ENCODE measurements at places on chromosomes 3 and 15.

GRCh38 chr3:24128199-24129005 lies 183.3 kb downstream of the NR1D2 start:
- no peak for DNase-seq

DNA sequence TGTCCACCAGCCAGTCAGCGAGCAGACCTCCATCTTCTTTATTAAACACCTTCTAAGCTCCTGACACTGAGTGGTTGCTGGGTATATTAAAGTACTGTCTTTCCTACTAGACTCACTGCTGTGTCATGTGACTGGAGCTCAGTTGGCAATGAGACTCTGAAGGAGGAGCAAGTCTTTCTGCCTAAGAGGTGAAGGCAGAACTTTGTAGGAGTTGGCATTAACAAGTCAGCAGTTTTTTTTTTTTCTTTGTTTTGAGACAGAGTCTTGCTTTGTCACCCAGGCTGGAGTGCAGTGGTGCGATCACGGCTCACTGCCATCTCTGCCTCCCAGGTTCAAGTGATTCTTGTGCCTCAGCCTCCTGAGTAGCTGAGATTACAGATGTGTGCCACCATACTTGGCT lies 62.2 kb downstream of the ABHD5 start:
- no peak for DNase-seq

GRCh38 chr15:38954090-38954489 lies 389.5 kb upstream of the RASGRP1 start:
- no peak for DNase-seq

- DNase-seq, result no peak
These were observed 45.6 kb downstream of the TNFAIP8L3 start for GRCh38 chr15:51049081-51049480.

GRCh38 chr3:181567311-181568075 lies 144.2 kb upstream of the SOX2 start:
- no peak for DNase-seq

GRCh38 chr15:25734680-25735355 lies 128.3 kb downstream of the ATP10A start:
- DNase-seq, result no peak

DNA sequence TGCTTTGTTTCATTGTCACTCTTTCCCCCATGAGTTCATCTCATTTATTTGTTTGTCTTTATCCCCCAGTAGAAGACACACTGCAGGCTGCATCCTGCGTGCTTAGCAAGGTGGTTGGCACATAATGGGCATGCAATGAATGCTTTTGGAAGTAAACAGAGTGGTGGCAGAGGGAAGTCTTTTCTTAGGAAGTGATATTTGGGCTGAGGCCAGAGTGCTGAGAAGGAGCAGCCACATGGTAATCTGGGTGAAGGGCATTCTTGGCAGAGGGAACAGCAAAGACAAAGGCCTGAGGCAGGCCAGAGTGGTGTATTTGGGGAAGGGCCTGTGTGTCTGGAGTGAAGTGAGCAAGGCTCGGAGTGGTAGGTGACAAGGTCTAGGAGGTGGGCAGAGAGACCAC lies 17.7 kb upstream of the ADAMTS7 start:
- DNase-seq, result no peak

GRCh38 chr3:133121450-133121849 lies 83.3 kb downstream of the TMEM108 start:
- DNase-seq, result no peak

- no peak for DNase-seq
These were observed 486.3 kb upstream of the TBL1XR1 start for GRCh38 chr3:177683586-177683985.

DNA sequence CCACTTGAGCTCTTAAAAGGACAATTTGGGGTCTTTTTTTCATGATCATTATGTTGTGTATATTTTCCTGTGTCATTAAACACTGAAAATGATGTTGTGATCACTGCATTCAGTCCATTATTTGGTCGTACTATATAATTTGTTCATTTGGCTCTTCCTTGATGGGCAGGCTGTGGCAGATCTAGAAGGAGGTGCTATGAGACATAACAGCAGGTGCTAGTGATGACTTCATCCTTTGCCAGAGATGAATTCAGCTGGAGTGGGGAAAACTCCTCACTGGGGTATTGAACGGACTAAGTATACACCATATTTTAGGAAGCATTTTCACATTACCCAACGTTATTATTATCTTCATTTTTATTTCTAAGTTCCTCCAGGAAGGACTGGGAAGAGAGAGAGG lies 12.0 kb downstream of the CMTM7 start:
- DNase-seq, result no peak

- DNase-seq, result no peak
These were observed 13.4 kb downstream of the MYL3 start for GRCh38 chr3:46849686-46850467.

DNA sequence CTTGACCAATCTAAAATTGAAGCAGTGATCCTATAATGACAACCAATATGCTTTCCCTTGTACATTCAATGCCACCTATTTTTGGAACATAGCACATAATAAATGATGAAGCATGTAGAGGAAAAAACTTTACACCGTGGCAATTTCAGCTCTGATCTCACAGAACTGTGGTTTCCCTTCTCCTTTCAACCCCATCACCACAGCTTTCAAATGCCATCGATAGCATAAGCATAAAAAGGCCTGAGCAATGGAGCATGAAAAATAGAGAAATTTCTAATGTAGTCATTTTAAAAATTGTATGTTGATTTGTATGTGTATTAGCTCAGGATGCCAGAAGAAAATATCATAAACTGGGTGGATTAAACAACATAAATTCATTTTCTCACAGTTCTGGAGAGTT lies 406.0 kb upstream of the TMCO5A start:
- no peak for DNase-seq

DNA sequence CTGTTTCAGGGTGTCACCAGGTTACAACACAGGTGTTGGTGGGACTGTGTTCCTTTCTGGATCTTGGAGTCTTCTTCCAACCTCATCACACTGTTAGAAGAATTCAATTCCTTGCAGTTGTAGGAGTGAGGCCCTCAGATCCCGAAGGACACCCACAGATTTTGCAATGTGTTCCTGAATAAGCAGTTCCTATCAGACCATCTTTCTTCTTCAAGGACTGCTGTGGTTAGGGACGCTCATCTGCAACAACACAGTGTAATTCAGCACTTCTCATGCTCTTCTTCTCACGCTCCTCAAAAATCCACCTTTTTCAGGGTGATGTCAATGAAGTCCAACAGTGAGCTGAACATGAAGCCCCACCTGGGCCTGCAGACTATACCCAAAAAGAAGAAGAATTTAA lies 18.8 kb downstream of the TM2D3 start:
- DNase-seq, result no peak

- no peak for DNase-seq
These were observed 618.8 kb upstream of the CCDC54 start for GRCh38 chr3:106758459-106758858.

GRCh38 chr3:163939926-163940325 lies 1138.4 kb downstream of the SI start:
- no peak for DNase-seq

- DNase-seq, result no peak
These were observed 37.6 kb downstream of the FAM3D start for GRCh38 chr3:58628823-58629562.

GRCh38 chr15:47987908-47988532 lies 132.8 kb upstream of the SLC24A5 start:
- DNase-seq, result peak; percentile 83

GRCh38 chr3:114241262-114241661 lies 3.9 kb upstream of the ZNF80 start:
- DNase-seq, result no peak

GRCh38 chr3:80187981-80188380 lies 420.2 kb upstream of the ROBO1 start:
- DNase-seq, result no peak

GRCh38 chr3:174424656-174425055 lies 434.5 kb upstream of the NAALADL2 start:
- no peak for DNase-seq

DNA sequence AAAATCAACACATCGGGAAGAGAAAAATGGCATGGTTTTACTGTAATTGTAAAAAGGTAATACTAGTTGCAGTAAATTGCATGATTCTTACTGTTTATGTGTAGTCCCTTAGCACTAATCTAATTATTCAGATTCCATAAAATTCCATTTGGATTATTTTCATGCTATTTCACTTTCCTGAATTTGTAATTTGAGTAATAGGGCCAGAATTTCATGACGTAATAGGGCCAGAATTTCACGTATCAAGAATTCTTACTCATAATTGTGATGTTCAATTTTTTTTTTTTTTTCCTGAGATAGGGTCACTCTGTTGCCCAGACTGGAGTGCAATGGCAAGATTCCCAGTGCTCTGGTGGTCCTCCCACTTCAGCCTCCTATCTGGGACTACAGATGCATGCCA lies 2.9 kb upstream of the U2SURP start:
- no peak for DNase-seq

DNA sequence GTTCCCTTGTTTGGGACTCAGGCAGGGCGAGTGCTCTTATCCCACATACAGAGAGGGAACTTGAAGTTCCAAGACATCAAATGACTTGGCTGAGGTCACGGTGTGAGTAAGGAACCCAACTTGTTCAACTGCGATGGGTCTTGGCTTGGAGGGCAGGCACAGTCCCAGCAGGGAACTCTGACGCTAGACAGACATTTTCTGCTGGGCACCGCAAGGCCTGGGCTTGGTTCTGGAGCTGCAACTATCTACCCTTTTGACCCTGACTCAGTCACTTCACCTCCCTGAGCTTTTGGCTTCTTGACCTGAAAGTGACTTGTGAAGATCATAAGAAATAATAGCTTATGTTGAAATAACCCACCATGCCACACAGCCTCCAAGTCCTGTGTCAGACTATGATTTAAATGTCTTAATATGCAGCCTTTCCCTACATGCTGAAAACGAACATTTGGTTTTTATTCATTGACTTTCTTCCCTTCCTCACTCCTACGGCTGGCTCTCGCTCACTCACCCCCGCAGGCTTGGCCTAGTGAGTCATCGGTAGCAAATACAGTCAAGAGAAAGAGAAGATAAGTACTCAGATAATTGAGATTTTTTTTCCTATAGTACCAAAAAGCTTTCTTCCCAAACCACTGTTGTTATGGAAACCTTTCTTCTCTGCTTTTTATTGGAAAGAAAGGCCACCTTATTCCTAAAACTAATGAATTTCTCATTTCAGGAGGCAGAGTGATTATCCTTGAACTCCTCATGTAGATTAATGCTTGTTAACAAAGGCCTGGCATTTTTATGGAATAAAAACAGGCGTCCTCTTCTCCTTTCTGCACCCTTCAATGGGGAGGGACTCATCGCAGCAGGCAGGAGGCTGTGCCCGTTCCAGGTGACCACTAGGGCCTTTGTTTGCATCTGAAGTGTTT lies 178.4 kb downstream of the ATP10A start:
- no peak for DNase-seq

DNA sequence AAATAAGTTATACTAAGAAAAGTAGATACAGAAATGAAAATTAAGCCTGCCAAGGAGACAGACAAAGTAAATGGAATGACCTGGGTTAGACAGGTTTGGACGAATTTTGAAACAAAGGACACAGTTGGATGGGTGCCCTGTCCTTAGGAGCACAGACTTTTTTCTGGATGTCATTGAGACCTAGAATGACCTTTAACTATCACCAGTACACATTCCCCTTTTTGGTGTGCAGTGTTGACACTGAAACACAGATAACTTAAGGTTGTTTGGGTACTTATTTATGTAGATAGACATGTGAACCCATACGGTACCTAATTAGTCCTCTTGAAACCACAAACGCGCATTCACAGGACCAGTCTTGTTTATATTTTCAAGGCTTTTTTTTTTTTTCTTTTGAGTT lies 86.7 kb downstream of the PPARG start:
- DNase-seq, result no peak

Measured in Kasumi-1 (cell line).